ENCODE measurements at places on chromosomes 3 and 15. TPM values are rescaled to one million over a fixed set of nuclear protein-coding genes. Genes with fewer than 3 reads are reported as not detected.

BFSP2 gene
- total RNA-seq = not detected

HHLA2 gene
- total RNA-seq = 1.9 TPM

RAB11A gene
- 145 TPM for total RNA-seq

PARP15 gene
- total RNA-seq = 23.7 TPM

PPP2R3A gene
- 0.53 TPM for total RNA-seq

CHRD gene
- total RNA-seq = 0.19 TPM

SI gene
- total RNA-seq = not detected

KNL1 gene
- 32.5 TPM for total RNA-seq

ARPIN gene
- not detected for total RNA-seq

AP2M1 gene
- total RNA-seq = 194 TPM

TMEM202 gene
- not detected for total RNA-seq

ARPP21 gene
- not detected for total RNA-seq

FGF7 gene
- not detected for total RNA-seq

C15orf61 gene
- 5.3 TPM for total RNA-seq

TIMP4 gene
- 0.28 TPM for total RNA-seq

TICRR gene
- total RNA-seq = 18.5 TPM

XIRP1 gene
- 0.10 TPM for total RNA-seq

ZMYND10 gene
- 1.2 TPM for total RNA-seq

VGLL3 gene
- total RNA-seq = not detected

CYP1A2 gene
- not detected for total RNA-seq

CCR9 gene
- total RNA-seq = 0.14 TPM

CCR5 gene
- 1.4 TPM for total RNA-seq

AGBL1 gene
- 0.14 TPM for total RNA-seq

C15orf40 gene
- 40.8 TPM for total RNA-seq

B4GALT4 gene
- 22.7 TPM for total RNA-seq

NR2E3 gene
- not detected for total RNA-seq

MASP1 gene
- not detected for total RNA-seq

SLC15A2 gene
- total RNA-seq = 3.0 TPM

RBP2 gene
- total RNA-seq = not detected

Data from activated T-cell treated with anti-CD3 and anti-CD28 coated beads, Interleukin-2, amount 50 U/mL, for 72 hours (primary cell).